ENCODE measurements at places on chromosomes 7 and 10.

DNA sequence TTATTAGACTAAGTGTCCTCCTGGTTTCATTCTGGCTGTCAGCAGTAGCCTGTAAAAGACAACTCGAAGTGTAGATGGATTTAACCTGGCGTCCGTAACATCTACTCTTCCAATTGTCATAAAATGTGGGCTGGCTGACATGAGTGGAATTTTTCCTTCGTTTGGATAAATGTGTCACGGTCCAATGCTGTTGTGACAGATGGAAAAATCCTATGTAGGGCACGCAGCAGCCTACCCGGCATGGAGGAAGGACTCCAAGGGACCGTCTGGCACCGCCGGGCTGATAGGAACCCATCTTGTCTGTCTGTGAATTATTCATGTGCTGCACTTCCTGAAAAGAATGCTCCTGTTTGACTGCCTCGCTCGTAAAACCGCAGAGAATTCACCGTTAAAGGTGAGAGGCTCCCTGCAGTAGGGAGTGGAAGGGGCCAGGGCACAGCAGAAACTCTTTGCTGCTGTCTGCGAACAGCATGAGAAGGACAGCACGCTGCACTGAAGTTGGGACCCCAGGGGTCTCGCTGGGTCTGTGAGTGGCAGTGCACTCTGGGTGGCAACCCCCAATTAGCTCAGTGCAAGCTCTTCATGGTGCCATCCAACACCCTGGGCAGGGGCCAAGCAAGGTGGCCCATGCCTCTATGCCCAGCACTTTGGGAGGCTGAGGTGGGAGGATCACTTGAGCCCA lies 1.6 kb upstream of the ORAI2 start:
- DNase-seq: no peak

DNA sequence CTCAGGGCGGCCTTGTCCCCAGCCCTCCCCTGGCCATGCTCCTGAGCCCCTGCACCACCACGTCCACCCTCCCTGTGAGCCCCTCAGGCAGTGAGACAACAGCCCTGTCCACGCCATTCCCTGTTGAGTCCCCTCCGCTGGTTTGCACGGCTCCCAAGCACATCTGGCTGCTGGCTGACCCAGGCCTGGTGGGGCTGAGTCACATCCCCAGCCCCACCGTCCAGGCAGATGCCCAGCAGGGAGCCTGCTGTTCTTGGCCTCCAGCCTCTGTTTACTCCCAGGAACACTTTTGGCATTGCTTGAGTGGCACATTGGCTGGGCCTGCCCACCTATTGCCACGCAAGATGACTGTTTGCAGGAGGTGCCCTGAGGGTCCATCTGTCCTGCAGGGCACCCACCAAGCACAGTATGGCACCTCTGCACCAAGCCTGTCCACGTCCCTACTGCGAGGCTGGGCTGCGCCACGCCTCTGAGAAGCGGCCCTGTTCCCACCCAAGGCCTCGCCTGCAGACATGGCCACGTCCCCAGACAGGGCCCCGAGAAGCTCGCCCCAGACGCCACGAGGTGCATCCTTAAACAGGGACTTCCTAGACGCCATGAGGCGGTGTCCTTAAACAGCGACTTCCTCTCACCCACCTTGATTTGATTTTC lies 48.4 kb upstream of the INPP5A start:
- DNase-seq: no peak

DNA sequence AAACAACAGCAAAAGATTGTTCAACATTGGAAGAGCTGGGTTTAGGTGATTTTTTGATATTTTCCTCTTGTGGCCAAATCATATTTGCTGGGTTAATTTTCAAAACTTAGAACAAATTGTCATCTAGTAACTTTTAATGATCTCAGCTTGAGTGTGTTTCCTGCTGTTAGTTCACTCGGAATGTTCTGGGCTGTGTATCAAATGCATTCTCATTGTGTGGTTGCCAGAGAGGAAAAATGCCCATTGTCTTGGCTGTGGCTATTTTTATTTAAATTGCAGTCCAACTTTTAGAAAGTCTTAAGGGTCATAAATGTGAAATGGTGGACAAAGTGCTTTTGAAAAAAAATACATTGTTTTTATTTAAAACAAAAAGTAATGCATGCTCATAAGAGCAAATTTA lies 542.0 kb downstream of the TNS3 start:
- DNase-seq: no peak

GRCh38 chr10:123560301-123561140 lies 105.6 kb upstream of the GPR26 start:
- no peak for DNase-seq

DNA sequence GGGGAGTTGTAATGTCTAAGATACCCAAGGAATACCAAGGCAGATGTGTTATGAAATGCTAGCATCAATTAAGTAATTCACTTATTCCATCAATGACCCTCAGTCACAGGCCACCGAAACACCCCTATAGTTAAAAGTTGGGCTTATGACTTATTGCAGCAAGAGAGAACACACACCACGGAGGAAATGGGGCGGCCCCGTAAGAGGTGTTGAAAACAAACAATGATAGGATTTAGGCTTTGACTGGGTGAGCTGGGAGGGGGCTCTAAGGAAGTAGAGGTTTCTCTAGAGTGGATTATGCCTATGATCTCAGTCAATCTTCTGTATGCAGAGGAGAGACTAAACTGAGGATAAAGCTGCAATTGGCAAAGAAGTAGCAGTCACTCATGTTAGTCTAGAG lies 45.4 kb upstream of the PRKCQ start:
- DNase-seq: no peak

- no peak for DNase-seq
Observed at GRCh38 chr10:114576716-114577115, 81.4 kb downstream of the ABLIM1 start.

DNA sequence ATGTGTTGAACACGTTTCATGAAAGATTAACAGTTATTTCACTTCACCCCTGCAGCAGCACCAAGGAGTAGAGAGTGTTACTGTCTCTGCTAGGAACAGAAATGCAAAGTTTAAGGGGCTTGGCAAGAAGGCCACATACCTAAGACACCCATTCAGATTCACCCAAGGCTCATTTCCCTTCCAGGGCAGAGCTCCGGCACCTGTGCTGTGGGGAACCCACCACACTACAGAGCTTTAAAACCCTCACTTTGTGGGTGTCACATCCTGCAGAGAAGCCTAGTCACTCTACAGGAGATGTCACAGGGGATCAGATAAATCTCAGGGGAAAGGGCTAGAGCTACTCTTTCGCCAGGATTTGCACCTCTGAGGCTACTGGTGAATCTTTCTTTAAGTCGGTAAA lies 176.1 kb upstream of the KLF6 start:
- DNase-seq: no peak

DNA sequence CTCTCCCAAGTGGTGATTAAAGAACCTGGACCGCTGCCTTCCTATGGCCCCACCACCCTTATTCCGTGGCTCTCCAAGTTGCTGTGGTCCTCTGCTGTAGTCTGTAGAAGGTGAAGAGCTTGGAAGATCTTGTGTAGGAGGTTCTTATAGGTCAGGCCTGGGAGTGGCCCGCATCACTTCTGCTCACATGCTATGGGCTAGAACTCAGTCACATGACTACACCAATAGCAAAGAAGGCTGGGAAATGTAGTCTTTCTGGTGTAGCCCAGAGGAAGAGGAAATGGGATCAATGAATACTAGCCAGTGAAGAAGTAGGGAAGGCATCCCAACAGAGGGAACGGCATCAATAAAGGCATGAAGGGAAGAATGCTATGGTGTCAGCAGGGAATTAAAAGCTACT lies 41.3 kb upstream of the AOAH start:
- DNase-seq: no peak

- DNase-seq: no peak
Observed at GRCh38 chr10:119350502-119351097, 143.2 kb downstream of the GRK5 start.

DNA sequence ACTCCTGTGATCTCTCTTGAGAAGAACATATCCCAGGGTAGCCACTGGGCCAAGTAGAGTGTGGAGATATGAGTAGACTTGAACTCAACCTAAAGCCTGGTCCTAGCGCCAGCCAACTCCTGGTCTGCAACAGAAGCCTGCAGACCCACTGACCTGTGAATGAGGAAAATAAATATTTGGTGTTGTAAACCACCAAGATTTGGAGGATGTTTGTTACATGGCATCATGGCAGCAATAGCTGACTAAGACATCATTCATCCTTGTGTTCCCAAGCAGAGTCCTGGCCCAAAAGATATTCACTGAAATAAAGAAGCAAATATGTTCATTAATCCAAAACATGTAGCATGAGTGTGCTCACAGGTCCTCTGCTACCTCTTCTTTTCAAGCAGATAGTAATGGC lies 26.0 kb upstream of the CHST3 start:
- DNase-seq: no peak

DNA sequence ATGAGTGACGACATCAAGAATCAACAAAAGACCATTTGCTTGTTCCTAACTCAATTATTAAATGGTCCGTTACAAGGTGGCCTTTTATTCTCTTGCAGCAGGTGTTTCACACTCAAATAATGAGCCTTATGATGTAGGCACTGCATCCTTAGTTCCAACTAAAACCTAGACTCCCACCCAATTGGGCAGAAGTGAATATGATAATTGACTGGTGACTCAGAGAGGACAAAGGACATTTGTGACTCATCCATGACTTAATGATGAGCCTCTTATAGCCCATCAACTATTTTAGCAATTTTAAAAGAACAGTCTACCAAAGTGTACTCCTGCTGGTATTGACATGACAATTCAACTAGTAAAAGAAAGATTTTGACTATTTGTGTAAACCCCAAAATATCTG lies 1027.8 kb upstream of the PHF14 start:
- no peak for DNase-seq

DNA sequence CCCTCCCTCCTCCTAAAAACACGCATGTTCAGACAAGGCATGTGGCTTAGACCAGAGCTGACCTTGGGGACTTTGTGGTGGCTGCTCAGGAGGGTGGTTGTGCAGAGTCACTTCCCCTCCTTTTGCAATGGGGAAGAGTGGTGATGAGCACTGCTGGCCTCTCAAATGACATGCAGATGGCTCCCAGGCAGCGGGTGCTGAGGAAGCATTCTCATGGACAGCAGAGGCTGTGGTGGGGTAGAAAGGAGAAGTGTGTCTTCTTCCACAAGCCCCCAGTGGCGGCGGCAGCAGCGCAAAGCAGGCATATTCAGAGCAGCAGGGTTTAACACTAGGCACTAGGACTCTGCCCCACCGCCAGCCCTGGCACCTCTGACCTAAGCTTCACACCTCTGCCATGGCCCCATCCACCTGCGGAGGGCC lies 105.9 kb upstream of the ANLN start:
- DNase-seq: no peak
